ENCODE measurements at places on chromosomes 5 and 9.

- no peak for DNase-seq
Observed at GRCh38 chr5:131943916-131944315, 1.5 kb downstream of the MEIKIN start.

DNA sequence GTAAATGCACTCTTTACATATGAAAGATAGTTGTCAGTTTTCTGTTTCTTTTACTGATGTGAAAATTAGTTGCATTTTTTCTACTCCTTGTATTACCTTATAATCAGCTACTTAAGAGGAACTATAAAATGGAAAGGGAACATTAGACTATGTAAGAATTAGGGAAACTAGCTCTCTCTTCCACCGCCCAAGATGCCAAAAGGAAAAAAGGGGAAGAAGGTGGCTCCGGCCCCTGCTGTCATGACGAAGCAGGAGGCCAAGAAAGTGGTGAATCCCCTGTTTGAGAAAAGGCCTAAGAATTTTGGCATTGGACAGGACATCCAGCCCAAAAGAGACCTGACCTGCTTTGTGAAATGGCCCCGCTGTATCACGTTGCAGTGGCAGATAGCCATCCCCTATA lies 15.2 kb upstream of the HOMER1 start:
- no peak for DNase-seq

- no peak for DNase-seq
Observed at GRCh38 chr9:20994486-20994885, 37.0 kb downstream of the HACD4 start.

GRCh38 chr5:72366324-72366976 lies 46.3 kb downstream of the PTCD2 start:
- peak; percentile 48 for DNase-seq

GRCh38 chr9:121935739-121936138 lies 157.4 kb downstream of the TTLL11 start:
- no peak for DNase-seq

DNA sequence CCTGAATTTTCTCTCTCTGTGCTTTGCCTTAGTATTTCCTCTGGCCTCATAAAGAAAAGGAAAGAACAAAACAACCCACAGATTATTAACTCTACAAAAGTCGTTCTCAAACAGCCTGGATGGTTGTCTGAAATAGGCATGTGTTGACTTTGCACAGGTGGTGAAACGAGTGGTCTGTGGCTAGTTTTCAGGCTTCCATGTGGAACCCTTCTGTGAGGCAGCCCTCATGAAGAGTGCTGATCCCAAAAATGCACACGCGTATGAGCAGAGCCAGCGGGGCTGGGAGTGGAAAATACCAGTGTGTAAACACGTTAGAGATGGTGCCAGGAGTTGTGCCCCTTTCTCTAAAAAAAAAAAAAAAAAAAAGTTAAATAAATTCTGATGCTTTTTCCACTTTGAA lies 4.9 kb upstream of the PSAT1 start:
- DNase-seq, result no peak

DNA sequence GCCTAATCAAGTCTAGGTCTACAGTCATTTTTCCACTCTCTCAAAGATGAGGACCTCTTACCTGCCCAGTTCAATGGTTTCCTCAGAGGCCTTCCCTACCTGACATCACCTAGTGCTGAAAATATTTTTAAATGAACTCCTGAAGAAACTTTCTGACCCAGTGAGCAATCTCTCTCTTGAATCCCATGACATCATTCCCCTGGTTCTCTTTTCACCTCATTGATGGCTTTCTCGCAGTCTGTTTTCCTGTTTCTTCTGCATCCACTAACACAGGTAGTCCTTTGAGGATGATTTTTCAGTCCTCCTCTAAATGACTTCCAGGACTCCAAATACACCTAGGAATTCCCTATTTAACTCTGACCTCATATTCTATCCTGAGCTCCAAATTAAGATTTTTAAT lies 40.3 kb downstream of the SCAI start:
- DNase-seq, result no peak

DNA sequence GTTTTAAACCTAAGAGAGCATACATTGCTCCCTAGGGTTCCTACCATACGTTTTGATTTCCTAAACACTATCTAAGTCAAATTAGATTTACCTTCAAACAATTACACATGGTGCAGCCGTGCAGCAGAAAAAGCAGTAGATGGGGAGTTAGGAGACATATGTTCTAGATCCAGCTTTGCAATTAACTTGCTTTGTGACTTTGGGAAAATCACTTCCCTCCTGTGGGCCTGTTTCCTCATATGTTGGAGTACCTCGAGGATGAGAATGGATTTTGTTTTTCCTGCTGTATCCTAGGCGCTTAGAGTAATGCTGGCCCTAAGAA lies 711 bp downstream of the MRPL50 start:
- no peak for DNase-seq

GRCh38 chr9:105344283-105344682 lies 99.8 kb downstream of the SLC44A1 start:
- DNase-seq, result no peak

DNA sequence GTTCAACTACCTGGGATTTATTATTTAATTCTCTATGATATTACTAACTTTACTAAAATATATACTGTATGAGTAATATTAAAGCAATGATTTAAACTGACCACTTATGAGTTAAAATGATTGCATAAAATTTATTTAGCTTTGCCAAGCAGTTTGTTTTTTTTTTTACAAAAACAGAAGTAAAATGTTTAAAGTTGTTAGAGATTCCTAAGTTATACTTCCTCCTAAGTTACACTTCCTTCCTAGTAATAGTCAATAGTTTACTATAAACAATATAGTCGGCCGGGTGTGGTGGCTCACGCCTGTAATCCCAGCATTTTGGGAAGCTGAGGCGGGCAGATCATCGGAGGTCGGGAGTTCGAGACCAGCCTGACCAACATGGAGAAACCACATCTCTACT lies 23.7 kb upstream of the LRRC19 start:
- DNase-seq, result no peak

- DNase-seq, result no peak
Observed at GRCh38 chr9:91905991-91906469, 44.0 kb downstream of the ROR2 start.

GRCh38 chr5:371811-372555 lies 50.5 kb downstream of the AHRR start:
- DNase-seq, result no peak

DNA sequence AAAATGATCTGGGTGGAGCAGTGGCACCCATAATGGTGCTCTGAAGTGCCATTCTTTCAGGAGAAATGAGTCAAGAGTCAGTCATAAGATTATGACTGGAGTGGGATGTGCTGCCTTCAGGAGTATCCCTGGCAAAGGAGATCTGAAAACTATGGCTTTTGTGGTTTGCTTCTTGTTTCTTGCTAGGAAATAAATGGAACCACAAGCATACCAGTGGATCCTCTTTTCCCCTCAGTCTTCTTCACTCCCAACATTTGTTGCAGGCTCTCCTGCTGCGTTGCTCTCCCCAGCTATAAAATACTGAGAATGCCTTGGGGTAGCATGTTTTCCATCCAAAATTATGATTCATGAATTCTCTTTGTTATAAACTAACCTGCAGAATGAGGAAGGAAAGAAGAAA lies 199.1 kb downstream of the NNT start:
- DNase-seq, result peak; percentile 81

DNA sequence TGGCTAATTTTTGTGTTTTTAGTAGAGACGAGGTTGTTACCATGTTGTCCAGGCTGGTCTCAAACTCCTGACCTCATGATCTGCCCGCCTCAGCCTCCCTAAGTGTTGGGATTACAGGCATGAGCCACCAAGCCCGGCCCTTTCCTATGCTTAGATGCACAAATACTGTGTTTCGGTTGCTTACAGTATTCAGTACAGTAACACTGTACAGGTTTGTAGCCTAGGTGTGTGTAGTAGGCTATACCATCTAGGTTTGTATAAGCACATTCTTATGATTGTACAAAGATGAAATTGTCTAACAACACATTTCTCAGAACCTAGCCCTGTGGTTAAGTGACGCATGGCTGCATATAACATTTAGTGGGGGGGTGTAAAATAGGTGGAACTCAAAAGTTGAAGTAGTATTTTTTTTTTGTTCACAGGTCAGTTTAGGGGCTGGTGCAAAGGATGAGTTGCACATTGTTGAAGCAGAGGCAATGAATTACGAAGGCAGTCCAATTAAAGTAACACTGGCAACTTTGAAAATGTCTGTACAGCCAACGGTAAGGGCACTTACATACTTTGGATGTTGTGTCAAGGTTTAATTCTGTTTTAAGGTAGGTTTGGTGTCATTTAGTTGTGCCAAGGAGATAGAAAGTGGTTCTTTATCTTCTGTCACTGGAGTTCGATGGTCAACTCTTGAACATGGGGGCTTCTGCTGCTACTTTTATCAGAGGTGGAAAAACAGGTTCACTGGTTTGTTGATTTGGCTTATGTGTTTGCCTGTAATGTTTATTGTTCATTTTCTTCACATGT lies 3.4 kb downstream of the NPM1 start:
- DNase-seq, result no peak

- DNase-seq, result no peak
Observed at GRCh38 chr5:147673266-147673665, 109.3 kb downstream of the JAKMIP2 start.

- DNase-seq, result peak; percentile 66
Observed at GRCh38 chr5:34923694-34924461, 5.5 kb upstream of the DNAJC21 start.

DNA sequence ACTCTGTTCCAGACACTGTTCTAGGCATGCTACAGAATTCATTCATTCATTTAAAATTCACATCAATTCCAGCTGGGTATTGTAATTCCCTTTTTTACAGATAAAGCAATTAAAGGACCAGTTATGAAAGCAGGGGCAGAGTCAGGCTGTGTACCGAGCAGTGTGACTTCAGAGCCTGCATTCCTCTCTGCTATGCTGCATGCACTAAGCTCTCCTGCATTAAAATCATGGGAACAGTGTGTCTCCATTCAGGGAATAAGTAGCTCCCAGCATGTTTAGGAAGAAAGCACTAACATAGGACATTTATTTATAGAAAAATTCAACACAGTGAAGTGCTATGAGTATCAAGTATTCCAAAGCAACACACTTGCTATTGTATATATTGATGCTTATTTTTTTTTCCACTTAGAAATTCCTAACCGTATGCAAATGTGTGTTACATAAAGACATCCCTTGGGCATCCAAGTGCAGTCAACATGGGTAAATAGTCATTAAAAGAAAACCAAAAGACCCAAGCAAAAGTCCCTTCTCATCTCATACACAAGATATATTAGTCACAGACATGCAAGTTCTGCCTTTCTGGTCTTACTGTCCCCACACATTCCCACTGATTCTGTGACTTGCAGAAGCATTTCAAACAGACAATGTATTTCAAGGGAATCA lies 173.7 kb downstream of the GABRB2 start:
- DNase-seq, result no peak

- no peak for DNase-seq
Observed at GRCh38 chr9:73269430-73270101, 117.9 kb downstream of the ANXA1 start.

DNA sequence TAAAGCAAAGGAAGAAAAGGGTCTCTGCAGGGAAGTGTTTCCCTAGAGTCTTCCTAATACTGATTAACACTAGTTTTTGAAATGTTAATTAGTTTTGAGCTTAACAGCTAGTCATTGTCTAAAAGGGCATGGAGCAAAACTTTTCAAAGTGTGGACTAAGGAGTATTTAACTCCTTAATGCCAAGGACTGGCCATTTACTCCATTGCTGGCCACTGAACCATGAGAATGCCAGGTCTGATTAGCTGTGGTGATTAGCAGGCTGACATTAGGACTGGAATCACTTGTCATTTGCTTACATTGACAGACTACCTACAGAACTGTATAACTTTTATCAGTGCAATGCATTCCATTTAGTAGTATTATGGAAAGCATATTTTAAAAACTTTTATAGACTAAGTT lies 987.0 kb downstream of the NR2F1-AS1 start:
- DNase-seq, result no peak

GRCh38 chr9:109699019-109699418 lies 81.0 kb upstream of the PALM2AKAP2 start:
- DNase-seq, result peak; percentile 11

DNA sequence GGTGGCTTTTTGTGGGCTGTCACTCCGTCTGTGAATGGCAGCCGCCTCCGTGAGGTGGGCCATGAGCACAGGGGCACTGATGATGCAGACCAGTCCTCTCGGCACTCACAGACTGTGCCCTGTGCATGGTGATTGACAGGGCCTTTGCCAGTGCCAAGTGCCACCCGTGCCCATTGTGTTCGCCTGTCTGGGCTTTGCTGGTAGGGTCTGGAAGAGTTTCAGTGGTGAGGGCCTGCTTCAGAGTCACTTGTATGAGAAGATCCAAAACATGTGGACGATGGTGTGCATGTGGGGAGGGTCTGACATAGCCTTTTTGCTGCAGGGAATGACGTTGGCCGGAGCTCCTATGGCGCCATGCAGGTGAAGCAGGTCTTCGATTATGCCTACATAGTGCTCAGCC lies 34.9 kb downstream of the TENT4A start:
- DNase-seq, result no peak

GRCh38 chr9:127154003-127154389 lies 31.6 kb upstream of the ANGPTL2 start:
- no peak for DNase-seq

- DNase-seq, result no peak
Observed at GRCh38 chr5:5752844-5753243, 330.4 kb downstream of the ICE1 start.

GRCh38 chr9:88017096-88017495 lies 42.8 kb upstream of the CDK20 start:
- DNase-seq, result no peak

DNA sequence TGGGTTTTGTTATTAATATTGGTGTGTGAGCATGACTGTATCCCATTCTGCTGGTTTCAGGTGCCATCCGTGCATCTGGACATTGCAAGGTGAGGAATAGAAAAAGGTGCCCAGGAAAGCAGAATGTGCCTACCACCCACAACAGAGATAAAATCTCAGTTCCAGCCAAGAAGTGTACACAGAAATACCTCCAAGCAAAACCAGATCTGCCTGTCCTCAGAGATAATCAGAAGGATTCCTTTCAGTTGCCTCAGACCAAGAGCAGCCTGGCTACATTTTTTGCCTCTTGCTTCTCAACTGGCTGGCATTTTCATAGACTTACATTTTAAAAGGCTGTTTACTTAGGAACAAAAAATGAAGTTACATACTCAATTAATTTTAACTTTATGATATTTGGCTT lies 12.1 kb upstream of the ABLIM3 start:
- DNase-seq, result no peak

- peak; percentile 6 for DNase-seq
Observed at GRCh38 chr5:20678814-20679298, 690.9 kb upstream of the CDH18 start.

GRCh38 chr5:174553556-174553955 lies 170.8 kb upstream of the MSX2 start:
- DNase-seq, result no peak

GRCh38 chr5:103358305-103358995 lies 99.9 kb downstream of the MACIR start:
- DNase-seq, result no peak
